ENCODE measurements at places on chromosomes 12 and 14.

DNA sequence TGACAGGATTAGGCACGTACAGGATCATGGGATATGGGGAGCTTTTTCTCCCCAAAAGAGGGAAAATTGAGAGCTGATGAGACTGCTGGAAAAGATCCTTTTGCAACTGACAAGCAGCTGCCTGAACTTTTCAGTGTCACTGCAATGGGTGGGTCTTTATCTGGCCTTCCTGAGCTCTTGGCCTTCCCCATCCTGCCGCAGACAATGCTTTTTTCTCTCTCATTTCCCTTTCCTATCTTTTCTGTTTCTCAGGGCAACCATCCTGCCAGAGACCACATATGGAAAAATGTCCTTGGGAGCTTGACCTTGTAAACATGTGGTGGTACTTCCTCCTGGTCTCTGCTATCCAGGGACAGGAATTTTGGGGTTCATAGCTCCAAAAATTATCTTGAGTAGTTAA is 75.8 kb downstream of the CALM1 start:
- no peak for DNase-seq

DNA sequence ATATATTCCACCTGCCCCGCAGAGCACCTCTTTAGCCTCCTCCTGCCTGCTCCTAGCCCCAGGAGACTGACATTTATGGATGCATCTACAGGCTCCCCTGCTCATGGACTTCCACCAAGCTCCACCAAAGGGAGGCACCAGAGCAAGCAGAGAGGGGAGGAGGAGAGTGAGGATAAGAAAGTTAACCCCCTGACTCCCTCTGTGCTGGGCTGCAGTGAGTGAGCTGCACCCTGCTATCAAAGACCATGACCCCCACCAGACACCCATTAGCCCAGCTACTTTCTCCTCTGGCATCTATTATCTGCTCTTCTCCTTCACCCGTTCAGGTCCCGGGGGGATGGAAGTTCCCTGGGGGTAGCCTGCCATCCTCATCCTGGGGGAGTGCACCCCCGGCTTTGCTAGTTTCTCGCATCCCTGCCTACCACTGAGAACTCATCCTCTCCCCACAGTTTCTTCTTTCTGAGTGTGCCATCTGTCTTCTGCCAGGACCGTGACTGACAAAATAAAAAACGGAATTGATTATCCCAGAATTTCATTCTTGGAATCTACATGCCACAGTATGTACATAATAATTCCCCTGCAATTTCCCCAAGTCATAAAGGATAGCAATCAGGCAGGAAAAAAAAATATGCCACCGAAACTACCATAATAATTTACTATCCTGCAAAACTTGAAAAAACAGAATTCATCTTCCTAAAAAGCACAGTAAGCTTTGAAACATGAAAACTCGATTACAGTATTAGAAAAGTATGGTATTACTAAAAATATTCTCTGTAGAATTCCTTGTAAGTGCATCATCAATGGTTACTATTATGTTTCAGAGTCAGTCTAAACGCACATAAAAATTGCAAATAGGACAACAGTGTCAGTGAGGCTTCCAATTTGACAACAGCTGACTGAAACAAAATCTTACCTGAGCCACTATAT is 45.2 kb downstream of the FOXN3 start:
- no peak for DNase-seq

GRCh38 chr12:16002880-16003279 is 91.7 kb downstream of the DERA start:
- no peak for DNase-seq

DNA sequence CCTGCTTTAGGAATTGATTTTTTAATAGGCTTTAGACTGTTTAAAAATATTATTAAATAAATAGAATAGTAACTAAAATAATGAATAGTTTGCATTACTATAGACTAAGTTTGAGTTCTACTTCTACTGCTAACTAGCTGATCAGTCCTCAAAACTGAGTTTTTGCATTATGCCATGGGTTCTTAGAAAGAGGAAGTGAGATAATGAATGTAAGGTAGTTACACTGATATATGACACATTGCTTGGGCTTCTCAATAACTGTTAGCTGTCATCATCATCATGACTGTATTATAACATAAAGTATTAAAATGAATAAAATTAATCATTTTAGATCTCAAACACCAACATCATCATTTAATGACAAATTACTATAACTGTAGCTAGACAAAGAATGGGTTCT is 949.7 kb downstream of the TRHDE start:
- DNase-seq = no peak

GRCh38 chr12:6178981-6179761 is 21.0 kb upstream of the CD9 start:
- no peak for DNase-seq

DNA sequence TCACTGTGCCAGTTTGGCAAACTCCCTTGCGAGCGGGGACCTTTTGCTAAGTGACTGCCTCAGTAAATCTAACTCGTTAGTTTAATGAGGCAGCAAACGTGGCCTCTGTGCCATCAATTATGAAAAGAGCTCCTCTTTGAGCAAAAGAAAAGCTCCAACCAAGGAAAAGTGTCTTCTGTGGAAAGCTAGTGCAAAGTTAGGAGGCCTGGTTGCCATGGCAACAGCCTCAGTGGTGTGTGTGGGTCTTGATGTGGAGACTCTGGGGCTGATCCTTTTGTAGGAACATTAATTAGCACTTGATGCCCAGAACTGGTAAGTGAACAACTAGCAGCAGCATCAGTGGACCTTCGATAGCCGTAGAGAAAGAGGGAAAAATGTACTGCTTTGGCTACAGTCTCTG is 145.7 kb downstream of the CHST11 start:
- no peak for DNase-seq

Data from suppressor macrophage (primary cell).